Ammon's horn (tissue), 1 donor: ENCODE measurements at places on chromosomes 13 and 19.

DNA sequence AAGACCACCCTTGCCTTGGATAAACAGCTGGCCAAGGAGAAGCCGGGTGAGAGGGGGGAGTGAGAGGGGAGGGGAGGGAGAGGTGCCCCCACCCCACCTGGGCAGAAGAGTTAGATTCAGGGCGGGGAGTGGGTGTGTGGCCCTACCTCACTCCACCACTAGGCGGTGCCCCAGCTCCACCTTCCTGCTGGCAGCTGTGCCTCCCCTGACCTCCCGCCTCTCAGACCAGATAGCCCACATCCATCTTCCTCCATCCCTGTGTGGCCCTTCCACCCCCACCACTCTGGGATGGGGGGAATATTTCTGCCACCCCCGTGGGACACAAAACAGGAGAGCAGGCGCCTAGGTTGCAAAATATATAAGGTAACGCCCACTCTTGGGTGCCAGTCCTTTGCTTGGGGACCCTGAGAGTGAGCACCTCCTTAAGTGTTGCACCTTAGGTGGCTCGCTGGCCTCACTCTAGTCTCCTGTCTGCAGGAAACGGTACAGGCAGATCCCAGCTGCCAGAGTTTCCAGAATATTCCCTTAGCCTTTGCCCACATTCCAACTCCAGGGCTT lies 13.8 kb upstream of the EHD2 start:
- DNase-seq, result peak; percentile 39

DNA sequence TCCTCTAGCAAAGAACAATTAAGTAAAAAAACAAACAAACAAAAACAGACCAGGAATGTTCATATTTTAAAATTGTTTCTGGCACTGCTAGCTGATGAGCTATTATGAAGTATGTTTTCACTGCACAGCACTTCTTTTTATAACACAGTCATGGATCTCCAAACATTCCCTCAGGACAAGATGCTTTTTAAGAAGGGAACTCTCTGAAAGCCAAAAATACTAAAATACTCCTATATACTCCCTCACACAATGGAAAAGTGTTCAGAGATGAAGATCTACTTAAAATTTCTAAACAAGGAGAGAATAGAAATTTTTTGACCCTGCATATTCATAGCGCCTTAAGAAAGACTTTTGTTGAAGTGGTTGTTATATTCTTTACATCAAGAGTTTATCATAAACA lies 926.8 kb downstream of the DIAPH3 start:
- DNase-seq, result no peak

- DNase-seq, result no peak
Observed at GRCh38 chr13:103812558-103812957, 746.3 kb upstream of the SLC10A2 start.

- no peak for DNase-seq
Observed at GRCh38 chr13:21986602-21987001, 315.7 kb downstream of the FGF9 start.

DNA sequence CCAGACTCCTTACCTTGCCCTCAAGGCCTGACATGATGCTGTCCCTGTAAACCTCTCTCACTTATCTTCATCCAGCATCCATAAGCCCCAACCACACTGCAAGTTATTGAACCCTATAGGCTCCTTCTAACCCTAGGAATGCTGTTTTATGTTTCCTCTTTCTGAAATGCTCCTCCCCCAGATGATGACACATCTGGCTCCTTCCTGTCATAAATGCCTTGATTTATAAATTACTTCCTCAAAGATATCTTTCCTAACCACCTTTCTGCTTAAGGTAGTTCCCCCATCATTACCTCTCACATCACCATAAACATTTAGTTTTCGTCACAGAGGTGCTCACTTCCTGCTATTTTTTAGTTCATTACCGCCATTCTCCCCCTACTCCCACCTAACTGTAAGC lies 12.3 kb downstream of the RUBCNL start:
- DNase-seq, result no peak

DNA sequence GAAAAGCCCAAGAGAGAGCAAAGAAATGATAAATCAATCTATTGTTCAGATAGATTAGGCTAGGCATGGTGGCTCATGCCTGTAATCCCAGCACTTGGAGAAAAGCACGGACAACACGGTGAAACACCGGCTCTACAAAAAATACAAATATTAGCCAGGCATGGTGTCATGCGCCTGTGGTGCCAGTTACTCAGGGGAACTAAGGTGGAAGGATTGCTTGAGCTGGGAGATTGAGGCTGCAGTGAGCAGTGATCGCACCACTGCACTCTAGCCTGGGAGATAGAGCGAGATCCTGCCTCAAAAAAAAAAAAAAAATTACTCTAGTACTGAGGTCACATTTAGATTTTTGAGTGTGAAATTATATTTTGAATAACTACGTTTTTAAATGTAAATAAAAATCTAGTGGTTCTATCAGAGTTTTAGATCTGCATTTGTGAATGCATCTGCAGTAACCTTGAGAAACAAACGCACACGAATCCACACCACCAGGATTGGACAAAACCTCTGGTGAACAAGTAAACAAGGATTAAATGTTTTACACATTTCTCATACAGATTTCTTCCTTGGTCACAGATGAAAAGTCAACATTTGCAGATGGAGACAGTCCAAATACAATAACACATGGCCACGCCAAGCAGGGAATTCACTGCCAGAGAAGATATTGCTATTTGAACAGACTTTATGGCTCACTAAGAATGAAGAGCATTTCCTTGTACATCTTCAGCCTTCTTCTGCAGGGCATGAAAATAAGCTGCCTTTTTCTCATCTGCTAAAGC lies 917.6 kb downstream of the PCDH9 start:
- no peak for DNase-seq

GRCh38 chr13:98184792-98185191 lies 7.7 kb upstream of the RNF113B start:
- DNase-seq, result no peak

- DNase-seq, result no peak
Observed at GRCh38 chr13:38350114-38350617, 515 bp downstream of the UFM1 start.

- DNase-seq, result no peak
Observed at GRCh38 chr19:10182076-10182475, 12.7 kb downstream of the DNMT1 start.

DNA sequence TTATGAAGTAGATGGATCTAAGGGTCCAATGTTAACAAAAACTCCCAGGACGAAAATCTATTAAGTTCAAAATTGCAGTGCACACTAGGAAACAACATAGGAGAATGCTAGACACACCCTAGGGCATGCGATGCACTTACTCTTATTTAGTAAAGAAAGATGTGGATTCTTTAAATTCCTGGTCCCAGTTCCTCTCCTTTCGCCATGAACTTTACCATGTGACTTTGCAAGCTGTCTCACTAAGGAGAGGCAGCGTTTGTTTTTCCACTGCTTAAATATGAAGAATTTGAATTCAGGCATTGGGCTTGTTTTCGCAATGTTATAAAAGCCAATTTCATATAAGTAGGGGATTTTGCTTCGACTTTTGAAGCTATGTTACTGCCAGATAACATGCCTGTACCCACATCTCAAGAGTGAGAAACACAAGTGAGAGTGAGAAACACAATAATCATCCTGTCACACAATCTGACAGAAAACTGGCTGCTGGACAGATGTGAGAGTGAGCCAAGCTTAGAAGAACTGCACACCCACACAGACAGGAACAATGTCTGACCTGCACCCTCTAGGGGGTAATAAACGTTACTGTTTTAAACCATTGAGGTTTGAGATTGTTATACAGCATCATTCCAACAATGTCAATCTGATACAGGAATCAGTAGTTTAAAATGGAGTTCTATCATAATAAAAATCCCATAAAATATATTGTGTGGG lies 1308.4 kb downstream of the SLITRK5 start:
- DNase-seq, result no peak

GRCh38 chr13:30421093-30422053 lies 920 bp upstream of the UBE2L5 start:
- DNase-seq, result peak; percentile 72

DNA sequence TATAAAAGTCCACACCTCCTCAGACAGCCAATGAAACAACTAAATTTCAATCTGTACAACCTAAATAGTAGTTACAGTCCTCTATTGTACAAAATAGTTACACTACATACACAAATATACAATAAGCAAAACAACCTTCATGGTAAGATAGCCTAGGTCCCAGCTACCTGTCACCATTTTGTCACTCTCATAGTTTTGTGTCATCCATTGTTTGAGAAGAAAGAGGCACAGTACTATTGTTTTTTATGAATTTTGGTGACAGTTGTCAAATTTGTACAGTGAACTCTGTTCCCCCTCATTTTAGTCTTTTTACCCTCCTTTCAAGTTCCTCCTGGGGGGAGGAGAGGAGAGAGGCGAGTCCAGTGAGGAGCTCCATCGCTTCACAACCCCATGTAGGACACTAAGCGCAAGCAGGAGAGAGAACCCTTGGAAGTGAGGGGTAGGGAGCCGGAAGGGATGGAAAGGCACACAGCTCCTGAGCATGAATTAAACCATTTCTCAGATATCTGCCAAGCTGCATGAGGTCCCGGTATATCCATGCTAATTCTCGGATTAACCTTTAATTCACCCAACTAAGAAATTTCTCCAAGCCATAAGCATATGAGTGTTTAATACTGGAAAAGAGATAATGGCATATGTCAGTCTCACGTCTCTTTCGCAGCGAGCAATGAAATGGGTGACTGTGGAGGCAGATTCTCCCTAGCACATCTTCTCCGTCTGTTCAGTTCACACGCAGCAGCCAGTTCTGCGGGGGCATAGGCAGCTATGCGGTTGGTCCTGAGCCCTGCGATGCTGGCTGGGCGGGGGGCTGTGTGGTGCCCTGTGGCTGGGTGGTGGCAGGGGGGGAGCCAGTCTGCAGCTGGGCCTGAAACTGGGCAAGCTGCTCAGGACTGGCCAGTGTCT lies 60.5 kb downstream of the SERP2 start:
- peak; percentile 68 for DNase-seq

DNA sequence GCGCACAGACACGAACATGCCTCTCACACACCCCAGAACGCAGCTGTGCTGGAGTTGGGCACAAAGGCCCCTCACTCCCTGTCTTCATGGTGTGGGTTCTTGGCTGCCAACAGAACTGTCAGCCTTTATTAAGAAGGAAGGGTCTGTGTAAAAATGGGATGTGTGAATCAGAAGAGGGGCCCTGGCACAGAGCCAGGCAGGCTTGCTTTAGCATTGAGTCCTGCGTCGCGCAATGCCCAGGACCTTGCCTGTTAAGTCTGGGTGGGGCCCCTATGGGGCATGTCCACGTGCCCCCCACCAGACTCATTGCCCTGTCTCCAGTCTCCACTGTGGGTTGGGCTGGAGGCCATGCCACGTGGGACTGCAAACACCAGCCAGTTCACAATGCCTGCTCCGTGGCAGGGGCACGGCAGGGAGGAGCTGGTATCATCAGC lies 84.8 kb downstream of the SLC7A1 start:
- DNase-seq, result no peak

- no peak for DNase-seq
Observed at GRCh38 chr13:36475468-36475867, 43.2 kb downstream of the CCNA1 start.

DNA sequence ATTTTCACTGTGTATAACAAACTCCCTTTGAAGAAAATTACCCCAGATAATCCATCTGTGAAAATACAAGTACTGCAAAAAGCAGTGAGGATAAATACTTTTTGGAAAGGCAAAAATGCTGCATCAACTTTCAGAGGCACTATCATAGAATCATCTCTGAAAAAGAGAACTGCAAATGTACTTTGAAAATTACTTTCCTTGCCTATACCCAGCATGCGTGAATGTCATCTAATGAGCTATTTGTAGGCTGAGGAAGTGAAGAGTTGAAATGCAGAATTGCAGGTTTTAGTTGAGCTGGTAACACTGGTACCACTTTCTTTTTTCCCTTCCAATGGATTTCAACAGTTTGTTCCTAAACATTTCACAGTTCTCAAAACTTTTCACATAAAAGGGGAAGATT lies 196.7 kb downstream of the TBC1D4 start:
- DNase-seq, result no peak

DNA sequence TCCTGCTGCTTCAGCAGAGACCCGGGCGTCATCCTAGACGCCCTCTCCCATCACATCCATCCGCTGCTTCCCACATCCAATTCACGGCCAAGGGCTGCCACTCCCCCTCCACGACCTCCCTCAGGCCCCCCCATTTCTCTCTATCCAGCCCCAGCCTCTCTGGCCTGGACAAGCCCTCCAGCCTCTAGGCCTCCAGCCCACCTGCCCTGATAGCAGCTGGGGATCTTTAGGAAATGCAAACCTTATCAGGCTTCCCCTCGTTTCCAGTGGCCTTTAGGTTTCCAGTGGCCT lies 51.6 kb downstream of the PEPD start:
- DNase-seq, result no peak

GRCh38 chr13:48621056-48621455 lies 32.7 kb upstream of the CYSLTR2 start:
- no peak for DNase-seq

GRCh38 chr13:106517109-106517847 lies 18.2 kb downstream of the EFNB2 start:
- DNase-seq, result no peak

DNA sequence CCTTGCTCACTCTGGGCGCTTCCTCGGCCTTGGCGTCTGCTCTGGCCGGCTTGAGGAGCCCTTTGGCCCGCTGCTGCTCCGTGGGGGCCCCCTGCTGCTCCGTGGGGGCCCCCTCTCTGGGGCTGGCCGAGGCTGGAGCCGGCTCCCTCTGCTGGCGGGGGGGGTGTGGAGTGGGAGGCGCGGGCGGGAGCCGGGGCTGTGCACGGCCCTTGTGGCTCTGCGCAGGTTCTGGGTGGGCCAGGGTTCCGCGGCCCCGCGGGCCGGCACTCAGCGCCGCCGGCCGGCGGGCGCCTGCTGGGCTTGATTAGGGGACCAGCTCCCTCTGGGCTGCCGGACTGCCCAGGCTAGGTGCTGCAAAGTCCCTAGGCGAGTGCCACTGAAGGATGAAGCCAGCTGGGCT lies 436.2 kb downstream of the SLITRK6 start:
- no peak for DNase-seq

GRCh38 chr13:48624858-48625257 lies 28.9 kb upstream of the CYSLTR2 start:
- peak; percentile 8 for DNase-seq

DNA sequence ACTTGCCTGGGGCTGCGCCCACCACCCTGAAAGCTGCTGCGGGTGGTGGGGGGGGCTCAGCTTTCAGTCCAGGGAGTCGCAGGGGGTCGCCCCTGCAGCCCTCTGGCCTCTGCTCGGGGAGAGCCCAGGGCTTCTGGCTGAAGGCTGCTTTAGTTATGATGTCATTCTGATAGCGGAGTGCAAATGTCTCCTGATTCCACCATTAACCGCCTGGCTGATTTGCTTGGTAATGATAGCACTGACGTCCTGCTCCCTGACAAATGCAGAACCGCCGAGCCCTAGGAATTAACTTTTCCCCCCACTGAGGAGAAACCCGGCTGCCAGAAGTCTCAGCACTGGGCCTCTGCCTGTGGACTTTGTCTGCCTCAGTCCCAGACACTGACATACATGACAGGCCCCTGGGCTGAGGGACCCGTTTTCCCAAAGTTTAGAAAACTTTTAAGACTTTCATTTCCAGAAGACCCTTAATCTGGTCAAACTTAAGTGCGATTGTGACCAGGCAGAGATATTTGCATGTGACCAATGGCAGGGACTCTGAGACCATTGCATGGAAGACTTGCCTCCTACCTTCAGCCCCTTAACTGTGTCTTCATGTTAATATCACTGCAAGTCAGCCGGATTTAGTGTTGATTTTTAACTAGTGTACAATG lies 142.5 kb upstream of the ZNF536 start:
- peak; percentile 41 for DNase-seq
